Right ventricle myocardium superior (tissue), 1 donor: ENCODE measurements at places on chromosomes 7 and 10.
A peak's percentile ranks its signal among the peaks of the same experiment; 100 is the strongest.

DNA sequence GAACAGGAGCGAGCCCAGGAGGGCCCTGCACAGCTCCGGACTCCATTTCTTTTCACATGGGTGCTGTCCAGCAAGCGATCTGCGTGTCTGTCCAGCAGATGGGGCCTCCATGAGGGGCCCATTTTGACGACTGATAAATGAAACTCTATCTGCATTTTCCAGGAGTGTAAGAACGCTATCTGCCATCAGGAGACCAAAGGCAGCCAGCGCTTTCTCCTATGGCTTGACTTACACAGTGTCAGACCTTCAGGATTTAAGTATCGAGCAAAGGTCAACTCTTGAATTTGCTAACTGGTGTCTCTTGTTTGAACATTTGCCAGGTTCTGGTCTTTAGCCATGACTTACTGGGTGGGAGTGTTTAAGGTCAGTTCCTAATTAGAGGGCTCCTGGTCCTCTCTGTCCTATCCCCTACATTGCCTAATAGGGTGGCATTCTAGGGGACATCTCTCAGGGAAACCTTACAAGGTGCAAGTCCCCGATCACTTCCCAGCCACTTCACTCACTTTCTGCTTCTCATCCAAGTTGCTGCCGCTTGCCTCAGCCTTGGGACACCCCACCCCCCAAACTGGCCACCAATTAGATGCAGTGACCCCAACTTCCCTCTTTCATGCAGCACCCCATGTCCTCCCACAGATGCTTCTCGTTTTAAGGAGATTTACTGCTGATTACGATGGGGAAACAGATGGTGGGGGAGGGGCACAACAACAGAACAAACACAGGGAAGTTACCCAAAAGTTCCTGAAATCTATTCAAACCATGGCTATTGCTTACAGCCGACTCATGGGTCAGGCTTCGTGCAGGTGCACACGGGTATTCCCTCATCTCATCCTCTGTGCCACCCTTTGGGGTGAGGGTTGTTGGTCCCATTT, 20.0 kb downstream of the VSIR start:
- DNase-seq: peak; percentile 74

DNA sequence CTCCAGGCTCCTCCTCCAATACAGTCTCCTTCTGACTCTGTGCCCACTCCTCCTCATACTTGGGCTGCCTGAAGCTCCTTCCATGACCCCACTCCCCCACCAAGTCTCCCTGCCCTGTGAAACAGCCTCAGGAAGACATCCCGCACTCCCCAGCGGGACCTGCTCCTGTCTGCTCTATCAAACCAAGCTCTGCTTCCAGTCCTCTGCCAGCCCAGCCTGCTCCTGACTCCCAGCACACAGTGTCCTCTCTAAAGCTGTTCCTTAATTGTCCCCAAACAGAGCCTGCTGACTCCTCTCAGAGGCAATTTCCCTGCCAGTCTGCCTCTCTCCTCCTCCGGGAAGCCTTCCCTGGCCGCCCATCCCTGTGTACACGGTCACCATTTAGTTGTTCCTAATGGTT, 9.9 kb downstream of the POLL start:
- DNase-seq: no peak

GRCh38 chr10:5343561-5343960, 21.2 kb upstream of the UCN3 start:
- no peak for DNase-seq

DNA sequence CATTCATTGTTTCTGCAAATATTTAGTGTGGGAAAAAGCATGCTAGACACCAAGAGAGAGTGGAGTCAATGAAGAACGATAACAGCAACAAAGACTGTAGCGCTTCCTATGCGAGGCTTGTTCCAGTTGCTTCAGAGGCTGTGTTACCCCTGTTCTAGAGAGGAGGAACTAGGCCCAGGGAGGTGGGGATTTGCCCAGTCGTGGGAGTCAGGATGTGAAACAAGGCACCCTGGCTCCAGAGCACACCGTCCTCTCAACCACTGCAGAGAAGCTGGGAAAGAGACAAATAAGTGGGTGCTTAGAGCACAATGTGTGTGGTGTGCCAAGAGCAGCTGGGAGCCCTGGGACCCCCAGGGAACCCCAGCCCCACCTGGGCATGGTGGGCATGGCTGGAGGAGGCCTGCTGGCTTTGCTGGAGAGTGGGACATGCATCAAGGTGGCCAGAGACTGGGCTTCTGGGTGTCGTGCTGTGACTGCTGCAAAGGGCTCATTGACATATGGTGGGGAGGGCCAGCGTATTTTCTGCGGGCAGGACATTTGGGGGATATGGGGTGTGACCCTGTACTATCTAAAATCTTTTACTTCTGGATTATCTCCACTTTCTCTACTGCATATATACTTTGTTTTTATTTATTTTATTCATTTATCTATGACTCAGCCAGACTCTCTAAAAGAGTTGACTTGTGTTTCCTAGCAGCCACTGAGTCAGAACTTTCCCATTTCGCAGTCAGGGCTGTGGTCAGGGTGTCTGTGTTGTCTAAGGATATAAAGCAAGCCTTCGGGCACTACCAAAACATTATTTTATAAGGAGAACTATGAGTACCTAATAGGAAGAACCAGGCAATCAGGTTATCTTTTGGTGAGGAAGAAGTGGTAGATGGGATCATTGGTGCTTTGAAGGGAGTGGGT, 95.4 kb downstream of the TCF7L2 start:
- DNase-seq: no peak

DNA sequence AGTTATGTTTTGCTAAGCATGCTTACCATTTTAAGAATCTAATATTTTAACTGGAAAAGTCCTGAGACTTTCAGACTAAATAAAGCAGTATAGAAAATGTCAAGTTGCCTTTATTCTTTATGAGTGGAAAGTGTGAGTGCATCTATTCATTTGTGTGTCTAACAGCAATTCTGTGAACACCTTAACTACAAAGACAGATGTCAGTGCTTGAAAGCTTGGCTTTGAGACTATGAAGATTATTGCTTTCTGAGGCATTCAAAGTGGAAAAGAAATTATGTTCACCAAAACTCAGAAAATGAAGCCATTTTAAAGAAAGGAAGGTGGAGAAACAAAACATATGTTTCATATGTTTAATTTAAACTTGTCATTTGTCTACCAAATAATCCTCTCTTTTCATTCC, 294.5 kb upstream of the SEMA3C start:
- DNase-seq: no peak

- DNase-seq: no peak
Observed at GRCh38 chr10:37856881-37857286, 526 bp downstream of the ZNF248 start.

DNA sequence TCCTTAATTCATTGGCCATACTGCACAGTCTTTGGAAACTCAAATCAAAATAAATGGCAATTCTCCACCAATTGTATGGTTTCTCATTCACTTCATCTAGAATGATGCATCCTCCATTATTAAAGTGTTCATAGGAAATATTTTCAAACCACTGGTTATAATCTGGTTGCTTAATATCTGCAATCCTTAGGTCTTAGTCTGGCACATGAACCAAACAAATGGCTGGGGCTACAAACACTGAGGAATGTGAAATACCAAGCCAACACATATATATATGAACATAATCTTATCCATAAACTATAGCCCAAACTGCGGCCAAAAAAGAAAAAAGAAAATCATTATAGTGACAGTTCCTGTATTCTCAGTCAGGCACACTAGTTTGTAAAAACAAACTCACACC, 5.7 kb upstream of the MSS51 start:
- no peak for DNase-seq

GRCh38 chr7:39507866-39508551, 58.2 kb upstream of the YAE1 start:
- DNase-seq: no peak

DNA sequence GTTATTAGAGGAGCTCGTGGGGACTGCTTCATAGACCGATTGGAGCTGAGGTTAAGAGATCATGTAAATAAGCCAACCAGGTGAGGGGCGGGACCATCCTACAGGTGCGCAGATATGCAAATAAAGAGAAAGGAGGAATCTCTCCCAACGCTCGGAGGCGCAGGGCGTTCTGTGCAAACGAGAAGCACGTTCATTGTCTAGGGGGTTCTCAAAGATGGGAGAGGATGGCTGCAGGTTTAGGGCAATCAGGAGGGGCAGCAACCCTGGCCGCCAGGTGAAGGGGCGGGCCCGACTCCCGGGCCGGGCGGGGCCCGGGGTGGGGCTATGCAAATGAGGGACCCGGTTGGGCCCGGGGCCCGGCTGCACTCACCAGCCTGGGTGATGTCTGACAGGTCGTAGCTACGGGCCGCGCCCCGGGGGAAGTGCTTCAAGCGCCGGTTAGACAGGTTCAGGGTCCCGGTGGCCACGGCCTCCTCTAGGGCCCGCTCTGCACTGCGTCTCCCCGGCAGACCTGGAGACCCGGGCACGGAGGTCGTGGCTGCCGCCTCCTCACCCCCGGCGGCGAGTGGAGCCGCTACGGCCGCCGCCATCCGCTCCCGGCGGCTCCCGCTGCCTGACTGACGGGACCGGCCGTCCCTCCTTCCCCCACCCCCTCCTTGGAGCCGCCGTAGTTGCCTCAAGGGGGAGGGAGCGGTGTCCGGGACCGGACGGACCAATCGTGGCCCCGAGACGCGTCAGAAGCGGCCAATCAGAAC, at the start of gene LRCH4:
Gene LRCH4, minus strand, starts transcription at position 619 of the 755 bp plus-strand sequence. Its CDS starts 29 bp downstream, at position 590.
- DNase-seq: no peak

- no peak for DNase-seq
Observed at GRCh38 chr7:2521341-2521745, 1.8 kb downstream of the LFNG start.

GRCh38 chr10:3395041-3395440, 222.5 kb upstream of the PITRM1 start:
- no peak for DNase-seq

GRCh38 chr10:127266431-127266830, 70.0 kb upstream of the INSYN2A start:
- no peak for DNase-seq

GRCh38 chr7:6164491-6164890, 107.9 kb downstream of the CYTH3 start:
- DNase-seq: peak; percentile 59

DNA sequence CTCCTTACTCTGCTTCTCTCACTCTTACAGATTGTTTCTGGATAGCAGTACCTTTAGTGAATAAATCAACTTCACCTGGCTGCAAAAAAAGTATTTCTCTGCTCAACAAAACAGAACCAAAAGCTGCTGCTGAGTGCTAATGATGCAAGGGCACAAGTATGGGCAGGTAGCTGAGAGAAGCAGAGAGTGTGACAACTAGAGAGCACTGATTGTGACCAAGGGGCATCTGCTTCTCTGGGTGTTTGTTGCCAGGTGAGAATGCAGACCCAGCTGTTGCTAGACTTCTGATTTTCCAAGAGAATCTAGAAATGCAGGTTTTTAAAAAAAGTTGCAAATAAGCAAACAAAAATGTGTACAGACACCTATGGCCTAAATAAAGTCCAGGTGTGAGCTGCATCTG, 25.3 kb upstream of the PPIF start:
- no peak for DNase-seq

- no peak for DNase-seq
Observed at GRCh38 chr7:148114804-148115203, 475.8 kb upstream of the C7orf33 start.

DNA sequence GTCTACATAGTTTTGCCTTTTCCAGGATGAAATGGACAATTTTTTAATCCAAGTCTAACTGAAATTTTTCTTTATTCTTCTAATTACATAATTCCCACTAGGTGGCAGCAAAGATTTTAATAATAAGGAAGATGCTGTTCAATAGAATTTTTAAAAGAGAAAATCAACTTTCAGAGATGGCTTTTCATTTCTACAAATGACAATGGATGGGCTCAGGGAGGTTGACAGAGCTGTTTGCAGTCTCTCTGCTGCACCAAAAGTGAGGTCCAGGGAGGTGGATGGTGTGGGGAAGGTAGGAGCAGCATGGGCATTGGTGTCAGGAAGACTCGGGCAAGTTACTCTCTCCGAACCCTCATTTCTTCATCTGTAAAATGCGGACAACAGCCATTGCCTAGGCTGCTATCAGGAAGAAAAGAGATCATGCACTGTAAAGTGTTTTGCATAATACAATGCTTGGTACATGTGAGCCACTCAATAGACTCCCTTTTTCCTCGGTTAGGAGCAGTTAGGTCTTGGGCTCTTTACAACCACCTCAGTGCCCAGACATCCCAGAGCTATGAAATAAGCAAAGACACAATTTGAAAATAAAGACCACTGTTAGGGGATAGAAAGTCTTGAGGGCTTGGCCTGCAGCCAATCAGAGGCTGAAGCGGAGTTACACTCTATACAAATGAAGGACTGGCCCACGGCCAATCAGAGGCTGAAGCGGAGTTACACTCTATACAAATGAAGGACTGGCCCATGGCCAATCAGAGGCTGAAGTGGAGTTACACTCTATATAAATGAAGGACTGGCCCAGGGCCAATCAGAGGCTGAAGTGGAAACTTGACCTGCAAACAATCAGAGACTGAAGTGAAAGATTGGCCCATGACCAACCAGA, 107.1 kb downstream of the ABLIM1 start:
- peak; percentile 78 for DNase-seq

GRCh38 chr10:127033216-127034033, 128.2 kb downstream of the DOCK1 start:
- no peak for DNase-seq

GRCh38 chr7:1727079-1727478, 57.0 kb downstream of the ELFN1 start:
- DNase-seq: no peak

GRCh38 chr7:2754086-2754485, 66.1 kb downstream of the AMZ1 start:
- DNase-seq: no peak

- no peak for DNase-seq
Observed at GRCh38 chr7:25638068-25638467, 409.8 kb upstream of the NPVF start.

GRCh38 chr7:154569916-154570315, 433.0 kb downstream of the PAXIP1 start:
- DNase-seq: no peak

GRCh38 chr10:133346413-133346812, 760 bp upstream of the PRAP1 start:
- no peak for DNase-seq

DNA sequence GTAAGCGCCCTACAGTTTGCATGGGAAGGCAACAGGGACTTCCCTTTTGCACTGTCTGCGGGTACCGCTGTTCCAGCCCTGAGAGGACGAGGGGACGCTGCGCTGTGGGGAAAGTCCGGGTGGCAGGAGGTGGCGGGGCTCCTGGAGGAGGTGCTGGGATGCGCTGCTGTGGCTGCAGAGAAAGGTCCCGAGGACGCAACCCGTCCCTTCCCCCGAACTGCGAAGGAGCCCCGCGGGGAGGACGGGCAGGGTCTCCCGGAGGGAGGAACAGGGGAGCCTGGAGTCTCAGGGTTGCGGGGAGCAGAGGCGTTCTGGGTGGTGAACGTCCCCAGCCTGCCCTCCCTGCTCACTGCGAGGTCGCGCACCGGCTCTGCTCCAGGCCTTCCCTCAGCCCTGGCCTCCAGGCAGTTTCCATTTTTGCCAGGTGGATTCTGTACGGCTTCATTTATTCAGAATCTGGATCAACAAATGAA, 91.6 kb downstream of the CXCL12 start:
- peak; percentile 52 for DNase-seq

- DNase-seq: no peak
Observed at GRCh38 chr7:41501466-41501865, 201.4 kb downstream of the INHBA start.

- DNase-seq: no peak
Observed at GRCh38 chr7:46165276-46165675, 244.2 kb upstream of the IGFBP3 start.

- DNase-seq: no peak
Observed at GRCh38 chr7:82044497-82045080, 274.7 kb upstream of the HGF start.
